Stimulated activated CD8-positive, alpha-beta memory T cell treated with anti-CD3 and anti-CD28 coated beads, Interleukin-7, amount 100 ng/mL, for 1 hour (primary cell): ENCODE measurements at places on chromosomes 12 and 14.

GRCh38 chr12:27431185-27431584 lies 15.4 kb upstream of the SMCO2 start:
- DNase-seq: no peak

GRCh38 chr12:131097202-131098177 lies 143.8 kb downstream of the ADGRD1 start:
- DNase-seq: no peak

DNA sequence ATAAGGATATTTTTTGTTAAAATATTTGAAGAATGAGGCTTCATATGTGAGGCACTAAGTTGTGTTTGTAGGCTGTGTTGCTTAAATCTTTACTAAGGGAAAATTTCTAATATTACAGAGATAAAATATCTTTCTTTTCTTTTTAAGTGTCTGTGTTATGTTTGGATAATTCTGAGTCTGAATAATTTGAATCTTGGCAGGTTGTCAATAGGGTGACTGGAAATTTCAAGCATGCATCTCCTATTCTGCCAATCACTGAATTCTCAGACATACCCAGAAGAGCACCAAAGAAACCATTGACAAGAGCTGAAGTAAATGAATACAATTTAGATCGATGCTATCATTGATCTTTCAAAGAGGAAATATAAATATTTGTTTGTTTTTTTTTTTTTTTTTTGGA lies 29.4 kb downstream of the TMPO start:
- no peak for DNase-seq

GRCh38 chr12:51751661-51752060 lies 96.9 kb downstream of the FIGNL2 start:
- DNase-seq: no peak

DNA sequence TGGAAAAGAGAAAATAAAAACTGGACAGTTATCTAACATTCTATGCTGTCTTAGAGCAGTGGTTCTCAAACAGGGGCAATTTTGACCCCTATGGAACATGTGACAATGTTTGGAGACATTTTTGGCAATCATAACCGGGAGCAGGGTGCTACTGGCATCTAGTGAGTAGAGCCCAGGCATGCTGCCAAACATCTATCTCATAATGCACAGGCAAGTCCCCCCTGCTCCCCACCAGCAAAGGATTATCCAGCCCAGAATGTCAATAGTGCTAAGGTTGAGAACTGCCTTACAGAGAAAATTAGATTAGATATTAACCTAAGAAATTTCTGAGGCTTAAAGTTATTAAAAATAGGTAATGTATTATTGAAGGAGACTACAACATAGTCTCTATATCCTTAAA lies 22.9 kb upstream of the CATSPERB start:
- no peak for DNase-seq

DNA sequence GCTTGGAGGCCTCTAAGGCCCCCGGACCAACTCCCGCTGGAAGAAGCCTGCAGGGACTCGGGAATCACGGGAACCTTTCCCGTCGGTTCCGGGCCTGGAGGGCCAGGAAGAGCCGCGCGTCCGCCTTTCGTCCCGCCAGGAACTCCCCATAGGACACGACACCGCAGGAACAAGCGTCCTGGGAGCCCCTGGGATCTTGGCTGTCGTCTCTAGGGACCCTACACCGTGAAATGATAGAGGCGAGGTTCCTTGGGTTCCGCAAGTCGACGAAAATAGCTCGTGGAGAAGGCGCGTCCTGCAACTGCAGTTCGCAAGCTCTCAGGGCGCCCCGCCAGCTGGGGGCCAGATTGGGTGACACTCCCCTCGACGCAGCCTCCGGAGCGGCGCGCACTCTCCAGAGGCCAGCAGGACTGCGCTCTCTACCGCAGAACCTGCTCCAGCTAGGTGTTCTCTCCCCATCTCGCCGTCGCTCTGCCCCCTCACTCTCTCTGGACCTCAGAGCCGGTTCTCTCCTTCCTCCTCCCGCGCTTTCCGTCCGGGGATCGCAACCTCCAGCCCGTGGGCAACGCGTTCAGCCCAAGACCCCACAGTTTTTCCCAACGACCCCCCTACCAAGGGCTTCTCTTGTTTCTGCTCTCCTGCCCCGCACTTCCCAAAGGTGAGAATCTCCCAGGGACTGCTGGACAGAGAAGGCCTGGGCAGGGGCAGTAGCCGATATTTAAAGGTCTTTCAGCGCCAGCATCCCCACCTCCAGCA lies 776 bp downstream of the BMP4 start:
- no peak for DNase-seq

- no peak for DNase-seq
Observed at GRCh38 chr14:93171376-93171775, 13.3 kb downstream of the MOAP1 start.

DNA sequence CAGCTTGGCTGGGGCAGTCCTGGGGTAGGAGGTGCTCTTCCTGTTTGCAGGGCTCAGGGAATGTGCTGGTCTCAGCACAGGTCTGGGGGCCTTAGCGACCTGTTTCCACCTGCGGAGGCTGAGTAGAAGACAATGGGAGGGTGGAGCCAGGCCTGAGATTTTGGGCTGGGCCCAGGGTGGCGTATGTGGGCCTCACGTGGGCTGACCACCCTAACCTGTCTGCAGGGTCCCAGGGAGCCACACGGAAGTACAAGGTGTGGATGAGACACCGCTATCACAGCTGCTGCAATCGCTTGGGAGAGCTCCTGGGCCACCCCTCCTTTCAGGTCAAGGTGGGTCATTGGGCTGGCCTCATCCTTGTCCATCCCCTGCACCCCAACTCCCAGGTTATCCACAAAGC lies 1.1 kb downstream of the NOC4L start:
- no peak for DNase-seq
